Hematopoietic multipotent progenitor cell treated with erythropoietin and hydrocortisone succinate and interleukin-3 and kit ligand, for 17 days (in vitro differentiated cells): ENCODE measurements at places on chromosomes 6 and 20.

DNA sequence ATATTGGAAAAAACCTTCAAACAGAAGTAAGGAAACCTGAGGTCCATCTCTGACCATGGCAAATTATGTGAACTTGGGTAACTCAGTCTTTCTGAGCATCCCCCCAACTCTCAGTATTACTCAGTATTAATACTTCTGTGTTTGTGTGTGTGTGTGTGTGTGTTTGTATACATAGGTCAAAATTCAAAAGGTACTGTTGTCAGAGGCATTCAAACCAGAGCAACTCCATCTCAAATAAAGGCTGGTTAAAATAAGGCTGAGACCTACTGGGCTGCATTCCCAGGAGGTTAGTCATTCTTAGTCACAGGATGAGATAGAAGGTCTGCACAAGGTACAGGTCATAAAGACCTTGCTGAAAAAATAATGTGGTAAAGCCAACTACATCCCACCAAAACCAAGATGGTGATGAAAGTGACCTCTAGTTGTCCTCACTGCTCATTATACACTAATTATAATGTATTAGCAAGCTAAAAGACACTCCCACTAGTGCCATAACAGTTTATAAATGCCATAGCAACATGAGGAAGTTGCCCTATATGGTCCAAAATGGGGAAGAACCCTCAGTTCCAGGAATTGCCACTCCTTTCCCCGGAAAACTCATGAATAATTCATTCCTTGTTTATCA is 33.3 kb upstream of the SLC22A16 start:
- DNase-seq, result no peak

GRCh38 chr6:123830120-123830519 is 26.5 kb downstream of the NKAIN2 start:
- DNase-seq, result no peak

GRCh38 chr20:31643522-31643921 is 5.8 kb downstream of the COX4I2 start:
- no peak for DNase-seq

DNA sequence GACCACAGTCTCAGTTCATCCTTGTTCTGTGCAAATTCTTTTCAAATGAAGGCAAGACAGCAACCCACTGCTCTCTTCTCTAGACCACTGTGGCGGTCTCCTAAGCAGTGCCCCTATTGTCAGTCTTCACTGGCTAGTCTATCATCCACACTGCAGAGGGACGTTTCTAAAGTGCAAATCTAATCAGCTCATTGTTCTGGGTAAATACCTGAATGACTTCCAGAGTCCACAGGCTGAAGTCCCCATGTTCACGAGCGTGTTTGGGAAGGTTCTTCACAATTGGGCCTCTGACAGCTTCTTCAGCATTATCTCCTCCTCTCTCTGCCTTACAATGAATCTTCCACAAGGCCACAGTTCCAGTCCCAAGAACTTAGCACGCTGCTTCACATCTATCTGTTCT is 73.2 kb downstream of the LAMA4 start:
- no peak for DNase-seq

DNA sequence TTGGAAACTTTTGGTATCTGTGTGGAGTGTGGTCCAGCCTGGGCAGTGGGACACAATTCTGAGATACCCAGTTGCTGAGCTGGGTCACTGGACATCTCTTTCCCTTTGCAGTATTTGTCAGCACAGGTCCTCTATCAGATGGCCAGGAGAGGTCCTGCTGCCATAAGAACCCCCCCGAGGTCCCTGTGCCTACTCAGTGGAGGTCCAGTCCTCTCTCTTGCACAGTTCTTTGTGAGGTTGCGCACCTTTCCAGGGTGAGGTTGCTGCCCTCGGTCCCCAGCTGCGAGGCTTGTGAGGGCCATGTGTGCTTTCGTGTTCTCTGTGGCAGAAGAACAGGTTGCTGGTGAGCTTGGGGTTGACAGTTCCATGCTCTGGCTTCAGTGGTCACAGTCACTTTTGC is 320.6 kb downstream of the QKI start:
- DNase-seq, result no peak

DNA sequence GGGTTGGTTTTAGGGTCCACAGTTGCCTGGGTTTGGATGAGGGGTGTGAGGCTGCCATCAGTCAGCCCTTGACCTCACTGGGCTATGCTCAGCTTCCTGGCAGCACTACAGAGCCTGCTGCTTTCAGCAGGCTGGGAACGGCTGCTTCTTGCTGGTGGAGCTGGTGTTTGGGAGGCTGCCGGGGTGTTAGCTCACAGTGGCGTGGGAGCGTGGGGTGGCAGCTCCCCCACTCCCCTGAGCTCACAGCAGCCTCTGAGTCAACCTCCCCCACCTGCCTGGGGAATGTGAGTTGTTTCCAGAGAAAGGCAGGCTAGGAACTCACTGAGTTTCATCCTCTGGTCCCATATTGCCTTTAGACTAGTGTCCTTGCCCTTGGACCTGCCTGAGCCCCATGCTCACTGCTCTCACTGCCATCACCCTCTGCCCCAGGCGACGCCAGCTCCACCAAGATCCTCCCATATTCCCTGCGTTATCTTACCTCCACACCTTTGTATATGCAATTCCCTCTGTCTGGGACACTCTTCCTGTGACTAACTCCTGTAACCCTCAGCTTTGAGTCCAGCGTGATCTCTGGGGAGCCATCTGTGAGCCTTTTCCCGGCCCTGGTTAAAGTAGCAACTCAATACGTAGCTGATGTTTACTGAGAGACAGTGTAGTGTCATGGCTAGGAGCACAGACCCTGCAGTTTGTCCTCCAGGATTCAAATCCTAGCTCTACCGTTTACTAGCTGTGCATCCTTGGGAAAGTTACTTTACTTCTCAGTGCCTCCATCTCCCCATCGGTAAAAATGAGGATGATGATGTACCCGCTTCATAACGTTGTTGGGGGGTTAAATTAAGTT is 34.8 kb downstream of the PPP1R16B start:
- DNase-seq, result no peak

- no peak for DNase-seq
These were observed 158.0 kb upstream of the SHLD1 start for GRCh38 chr20:5592165-5592564.
